ENCODE measurements at places on chromosomes 6 and 20.

GRCh38 chr6:63560801-63561287 is 11.4 kb upstream of the LOC128125822 start:
- no peak for DNase-seq

DNA sequence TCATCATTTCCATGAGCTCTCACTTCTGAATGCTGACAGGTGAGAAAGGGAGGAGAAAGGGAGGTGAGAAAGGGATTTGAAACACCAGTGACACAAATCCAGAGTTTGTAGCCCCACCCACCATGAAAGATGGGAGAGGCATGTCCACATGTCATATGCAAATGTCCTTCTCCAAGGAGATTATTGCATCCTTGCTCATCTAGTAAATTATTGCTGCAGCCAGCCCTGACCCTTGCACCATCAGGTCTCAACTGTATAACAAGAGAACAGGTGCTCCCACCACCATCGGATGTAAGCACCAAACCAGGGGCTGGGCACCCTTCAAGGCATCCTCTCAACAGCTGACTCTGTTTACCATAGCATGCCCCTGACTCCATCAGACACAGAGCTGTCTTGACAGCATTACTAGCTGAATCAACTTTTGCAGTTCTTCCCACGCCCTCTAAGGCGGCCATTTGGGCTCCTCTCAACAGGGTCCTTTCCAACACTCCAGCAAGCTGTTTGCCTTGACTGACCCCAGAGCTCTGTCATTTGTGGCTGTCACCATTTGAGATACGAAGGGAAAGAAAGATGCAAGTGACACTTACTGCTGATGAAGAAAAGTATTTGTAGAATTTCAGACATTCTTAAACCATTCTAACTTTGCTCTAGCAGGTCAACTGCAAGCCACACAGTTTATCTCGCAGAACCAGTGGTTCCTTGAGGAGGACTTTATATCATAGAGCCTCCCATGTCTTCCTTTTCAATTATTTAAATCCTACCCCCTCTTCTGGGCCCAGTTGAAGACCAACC is 14.2 kb downstream of the GFOD1 start:
- no peak for DNase-seq

DNA sequence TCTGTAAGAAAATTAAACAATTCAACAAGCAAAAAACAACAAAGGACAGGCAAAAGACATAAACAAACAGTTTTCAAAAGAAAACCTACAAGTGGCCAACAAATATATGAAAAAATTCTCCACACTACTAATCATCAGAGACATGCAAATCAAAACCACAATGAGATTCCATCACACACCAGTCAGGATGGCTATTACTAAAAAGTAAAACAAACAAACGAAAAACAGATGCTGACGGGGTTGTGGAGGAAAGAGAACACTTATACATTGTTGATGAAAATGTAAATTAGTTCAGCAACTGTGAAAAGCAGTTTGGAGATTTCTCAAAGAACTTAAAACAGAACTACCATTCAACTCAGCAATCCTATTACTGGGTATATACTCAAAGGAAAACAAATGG is 537.6 kb downstream of the HDGFL1 start:
- no peak for DNase-seq

DNA sequence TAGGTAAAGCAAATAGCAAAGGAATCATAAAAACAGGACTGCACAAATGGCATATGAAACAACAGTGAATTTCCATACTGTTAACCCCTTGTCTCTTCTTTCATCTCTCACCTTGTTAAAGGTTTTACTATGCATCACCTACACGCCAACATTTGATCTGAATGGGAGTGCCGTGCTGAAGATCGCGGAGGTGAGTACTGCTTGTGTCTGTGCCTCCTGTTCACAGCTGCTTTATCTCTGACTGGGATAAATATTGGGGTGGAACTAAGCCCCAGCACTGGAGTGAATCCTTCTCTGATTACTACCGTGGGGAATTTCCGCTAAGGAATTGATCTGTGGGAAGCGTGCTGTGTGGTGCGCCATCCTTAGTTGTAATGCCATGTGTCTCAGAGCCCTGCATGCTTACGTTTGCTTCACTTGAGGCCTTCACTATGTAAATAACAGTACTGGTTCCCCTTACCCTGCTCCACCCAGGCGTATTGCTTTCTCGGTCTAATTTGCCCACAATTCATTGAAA is 11.4 kb upstream of the PBOV1 start:
- DNase-seq, result no peak

- no peak for DNase-seq
Measured at GRCh38 chr6:164665328-164665727, 644.1 kb downstream of the C6orf118 start.

- no peak for DNase-seq
Measured at GRCh38 chr6:30611150-30611855, 5.7 kb downstream of the PPP1R10 start.

DNA sequence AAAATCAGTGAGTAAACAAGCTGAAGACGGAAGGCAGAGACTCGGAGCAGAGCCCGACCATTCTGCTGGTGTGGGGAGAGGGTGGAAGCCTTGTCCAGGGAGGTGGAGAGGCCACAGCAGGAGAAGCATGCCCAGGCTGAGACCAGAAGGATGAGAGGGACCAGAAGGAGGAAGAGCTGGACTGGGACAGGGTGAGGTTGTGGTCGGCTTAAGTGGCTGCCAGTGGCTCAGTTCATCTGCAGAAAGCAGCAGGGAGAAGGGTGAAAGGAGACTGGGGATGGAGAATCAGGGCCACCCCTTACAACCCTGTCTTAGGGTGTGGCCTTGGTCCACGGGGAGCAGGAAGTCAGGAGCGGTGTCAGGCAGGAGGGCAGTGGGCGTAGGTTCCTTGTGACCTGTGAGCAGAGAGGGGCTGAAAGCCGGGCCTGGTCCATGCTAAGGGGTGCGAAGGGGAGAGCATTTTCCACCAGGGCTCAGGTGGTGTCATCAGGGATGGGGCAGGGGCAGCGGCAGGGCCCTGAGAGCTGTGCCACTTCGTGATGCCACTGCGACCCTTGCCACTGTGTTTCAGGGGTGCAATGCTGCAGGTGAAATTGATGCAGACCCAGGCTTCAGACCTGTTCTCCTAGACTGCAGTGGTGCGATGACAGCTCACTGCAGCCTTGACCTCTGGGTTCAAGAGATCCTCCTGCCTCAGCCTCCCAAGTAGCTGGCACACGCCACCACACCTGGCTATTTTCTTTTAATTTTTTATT is 81.1 kb downstream of the TTLL2 start:
- DNase-seq, result no peak

DNA sequence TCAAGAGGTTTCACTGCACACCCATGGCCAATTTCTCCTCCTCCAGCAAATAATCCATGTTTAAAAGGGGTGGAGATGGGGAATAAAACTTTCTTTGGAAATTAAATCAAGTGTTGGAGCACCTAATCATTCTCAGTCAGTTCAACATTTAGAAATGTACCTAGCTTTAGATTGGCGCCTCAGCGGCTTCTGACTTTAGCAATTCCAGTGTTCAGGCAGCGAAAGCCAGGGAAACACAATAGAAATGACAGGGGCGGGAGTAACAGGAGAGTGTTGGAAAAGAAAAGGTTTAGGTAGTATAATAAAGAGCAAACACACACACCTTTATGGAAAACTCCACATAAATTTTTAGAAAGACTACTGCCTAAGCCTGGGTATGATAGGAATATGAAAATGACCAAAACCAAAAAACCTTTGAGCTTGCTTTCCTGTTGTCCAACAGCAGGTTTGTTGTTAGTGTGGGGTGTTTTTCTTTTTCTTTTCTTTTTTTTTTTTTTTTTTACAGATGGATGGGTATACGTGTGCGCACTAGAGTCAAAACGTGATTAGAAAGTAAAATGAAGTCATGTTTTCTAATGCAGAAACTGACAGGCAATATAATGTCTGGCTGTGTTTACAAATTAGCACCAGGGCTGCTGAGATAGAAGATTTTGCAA is 7.7 kb downstream of the TFAP2A start:
- no peak for DNase-seq

DNA sequence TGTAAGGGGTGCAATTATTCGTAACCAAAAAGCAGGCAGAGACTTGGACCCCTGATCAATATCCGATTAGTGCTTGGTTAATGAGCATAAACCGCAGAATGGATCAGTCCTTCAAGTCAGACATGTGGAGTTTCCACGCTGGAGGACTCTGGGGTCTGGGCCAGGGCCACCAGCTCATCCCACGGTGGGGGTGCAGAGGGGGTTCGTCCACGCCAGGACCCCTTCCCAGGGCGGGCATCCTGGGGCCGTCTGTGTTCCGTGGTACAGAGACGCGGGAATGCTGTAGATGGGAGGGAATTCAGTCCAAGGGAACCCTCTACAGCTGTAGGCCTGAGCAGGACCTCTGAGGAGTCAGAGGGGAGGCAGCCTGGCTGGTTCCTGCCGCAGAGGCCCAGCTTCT is 197.7 kb downstream of the TAF4 start:
- no peak for DNase-seq

GRCh38 chr20:61760731-61761130 is 304.9 kb downstream of the TAF4 start:
- DNase-seq, result no peak

DNA sequence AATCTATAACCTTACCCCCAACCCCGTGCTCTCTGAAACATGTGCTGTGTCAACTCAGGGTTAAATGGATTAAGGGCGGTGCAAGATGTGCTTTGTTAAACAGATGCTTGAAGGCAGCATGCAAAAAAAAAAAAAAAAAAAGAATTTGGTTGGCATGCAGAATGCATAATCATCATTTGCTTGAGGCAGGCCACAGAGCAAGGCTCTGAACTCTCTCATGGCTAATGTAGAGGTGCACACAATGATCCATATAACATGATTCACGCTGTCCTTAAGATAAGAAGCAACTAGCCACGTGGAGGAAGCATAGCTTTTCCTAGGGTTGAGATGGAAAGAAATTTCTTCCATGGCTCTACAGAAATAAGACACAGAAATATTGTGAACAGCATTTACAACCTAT is 27.6 kb upstream of the RPN2 start:
- DNase-seq, result no peak

DNA sequence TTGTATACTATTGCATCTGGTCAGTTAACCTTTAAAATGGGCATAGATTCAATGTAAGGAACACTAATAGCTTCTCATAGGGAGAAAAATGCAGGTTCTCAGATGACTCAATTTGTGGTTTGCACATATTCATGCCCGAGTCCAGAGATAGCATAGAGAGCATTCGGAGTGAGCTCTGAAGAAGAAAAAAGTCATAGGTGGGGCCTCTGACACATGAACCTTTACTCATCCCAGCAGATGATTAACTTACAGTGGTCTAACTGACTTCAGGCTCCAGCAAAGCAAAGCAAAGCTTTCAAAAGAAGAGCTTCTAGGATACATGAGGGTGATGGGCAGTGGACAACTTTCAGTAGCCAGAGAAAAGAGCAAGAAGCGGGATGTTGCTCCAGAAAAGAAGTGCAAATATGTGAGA is 55.3 kb upstream of the BTN3A2 start:
- no peak for DNase-seq

DNA sequence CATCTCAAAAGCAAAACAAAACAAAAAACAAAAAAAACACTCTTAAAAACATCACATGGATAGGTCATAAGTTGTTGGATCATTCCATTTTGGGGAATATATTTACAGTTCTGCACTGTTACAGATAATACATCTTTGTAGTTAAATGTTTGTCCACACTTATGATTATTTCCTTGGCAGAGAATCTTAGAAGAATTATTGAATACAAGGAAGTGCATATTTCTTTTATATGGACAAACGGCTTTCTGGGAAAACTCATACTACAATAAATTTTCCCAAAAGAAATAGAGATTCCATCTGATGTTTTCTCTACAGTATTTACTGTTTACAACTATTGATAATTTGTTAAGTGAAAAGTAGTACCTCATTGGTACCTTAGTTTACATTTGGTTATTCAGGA is 33.8 kb downstream of the GMPR start:
- DNase-seq, result no peak

DNA sequence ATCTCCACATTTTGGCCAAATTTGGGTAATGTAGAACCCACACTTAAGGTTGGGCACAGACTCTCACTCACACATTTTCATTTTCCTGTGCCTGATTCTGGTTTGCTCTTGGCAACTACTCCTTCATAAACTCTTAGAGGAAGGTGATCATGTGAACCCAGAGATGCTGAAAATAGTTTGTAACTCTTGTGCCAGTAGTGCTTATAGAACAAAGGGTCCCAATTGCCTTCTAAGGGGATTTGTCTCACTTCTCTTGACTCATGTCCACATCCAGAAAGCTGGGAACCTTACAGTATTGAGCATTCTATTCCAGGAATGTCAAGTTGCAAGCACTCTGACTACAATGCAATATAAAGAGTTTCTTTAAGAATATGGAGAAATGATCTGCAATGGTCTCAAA is 62.0 kb upstream of the TASP1 start:
- no peak for DNase-seq

- DNase-seq, result no peak
Measured at GRCh38 chr6:152338335-152339125, 298.6 kb downstream of the SYNE1 start.

GRCh38 chr6:158868890-158869825 is 50.0 kb upstream of the EZR start:
- DNase-seq, result no peak

DNA sequence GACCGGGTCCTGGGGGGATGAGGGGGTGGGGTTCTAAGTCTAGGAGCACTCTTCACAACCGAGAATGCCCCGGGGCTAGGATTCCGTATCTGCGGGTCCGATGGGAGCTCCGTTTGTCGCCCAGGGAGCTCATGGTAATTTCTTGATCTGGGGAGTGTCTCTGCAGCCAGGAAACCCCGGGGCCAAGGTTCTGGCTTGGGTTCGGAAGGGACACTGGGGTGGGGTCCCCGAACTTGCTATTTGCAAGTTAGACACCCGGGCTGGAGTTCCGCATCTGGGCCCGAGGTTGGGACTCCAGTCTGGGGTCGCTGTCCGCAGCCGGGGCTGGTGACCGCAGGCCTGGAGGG is 397 bp downstream of the PEDS1 start:
- no peak for DNase-seq

GRCh38 chr20:24403406-24403805 is 66.0 kb upstream of the SYNDIG1 start:
- no peak for DNase-seq

DNA sequence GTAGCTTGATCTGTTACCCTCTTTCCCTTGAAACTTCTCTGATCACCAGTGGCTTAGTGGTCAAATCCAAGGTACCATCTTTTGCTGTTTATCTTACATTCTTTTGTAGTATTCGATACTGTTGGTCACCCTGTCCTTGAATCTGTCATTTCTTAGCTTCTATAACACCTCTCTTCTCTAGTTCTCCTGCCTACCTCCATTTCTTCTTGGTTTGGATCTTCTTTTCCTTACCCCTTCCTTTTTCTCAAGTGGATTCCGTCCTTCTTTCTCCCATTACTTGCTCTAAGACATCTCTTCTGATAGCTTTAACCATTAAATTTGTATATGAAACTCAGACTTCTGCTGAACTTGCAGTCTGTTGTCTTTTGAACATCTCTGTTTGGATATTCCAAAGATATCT is 39.9 kb downstream of the QKI start:
- DNase-seq, result no peak

GRCh38 chr20:55746723-55747122 is 258.6 kb downstream of the CBLN4 start:
- DNase-seq, result no peak

GRCh38 chr6:82045965-82046756 is 201.4 kb downstream of the IBTK start:
- no peak for DNase-seq

GRCh38 chr6:142816031-142816430 is 128.9 kb downstream of the HIVEP2 start:
- no peak for DNase-seq

- no peak for DNase-seq
Measured at GRCh38 chr20:58113716-58114115, 114.7 kb downstream of the ANKRD60 start.

Data from SIG-M5 (cell line).